ENCODE measurements at places on chromosomes 1 and 21.
A peak's percentile ranks its signal among the peaks of the same experiment; 100 is the strongest.

DNA sequence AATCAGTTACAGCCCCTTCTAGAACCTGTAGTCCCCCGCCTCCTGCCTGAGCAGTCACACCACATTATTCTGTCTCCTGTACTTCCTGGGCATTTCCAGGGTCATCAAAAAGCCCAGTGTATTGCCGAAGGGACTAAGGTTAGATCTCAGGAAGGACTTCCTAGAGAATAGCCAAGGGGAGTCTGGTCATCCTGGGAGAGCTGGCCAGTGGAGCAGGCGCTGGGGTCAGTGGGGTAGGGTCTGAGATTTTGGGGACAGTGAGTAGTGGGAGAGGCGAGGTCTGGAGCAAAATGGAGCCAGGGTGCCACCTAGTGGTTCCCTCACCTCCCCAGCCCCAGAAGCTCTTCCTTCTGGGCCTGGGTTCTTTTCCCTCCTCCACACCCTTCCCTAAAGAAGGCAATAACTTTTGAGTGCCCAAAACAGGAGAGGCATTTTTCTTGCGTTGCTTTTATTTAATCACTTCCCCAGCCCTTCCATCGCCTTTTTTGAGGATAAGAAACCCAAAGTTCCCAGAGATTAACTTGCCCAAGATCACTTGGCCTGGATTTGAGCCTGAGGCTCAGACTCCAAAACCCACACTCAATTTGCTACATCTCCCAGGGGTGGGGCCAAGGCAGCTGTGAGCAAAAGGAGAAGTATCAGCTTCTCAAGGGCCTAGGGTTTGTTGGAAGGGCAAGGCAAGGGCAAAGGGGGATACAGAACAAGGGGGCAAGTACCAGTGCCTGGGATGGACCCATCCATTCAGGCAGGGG, 7.3 kb upstream of the PMVK start:
- DNase-seq: no peak

DNA sequence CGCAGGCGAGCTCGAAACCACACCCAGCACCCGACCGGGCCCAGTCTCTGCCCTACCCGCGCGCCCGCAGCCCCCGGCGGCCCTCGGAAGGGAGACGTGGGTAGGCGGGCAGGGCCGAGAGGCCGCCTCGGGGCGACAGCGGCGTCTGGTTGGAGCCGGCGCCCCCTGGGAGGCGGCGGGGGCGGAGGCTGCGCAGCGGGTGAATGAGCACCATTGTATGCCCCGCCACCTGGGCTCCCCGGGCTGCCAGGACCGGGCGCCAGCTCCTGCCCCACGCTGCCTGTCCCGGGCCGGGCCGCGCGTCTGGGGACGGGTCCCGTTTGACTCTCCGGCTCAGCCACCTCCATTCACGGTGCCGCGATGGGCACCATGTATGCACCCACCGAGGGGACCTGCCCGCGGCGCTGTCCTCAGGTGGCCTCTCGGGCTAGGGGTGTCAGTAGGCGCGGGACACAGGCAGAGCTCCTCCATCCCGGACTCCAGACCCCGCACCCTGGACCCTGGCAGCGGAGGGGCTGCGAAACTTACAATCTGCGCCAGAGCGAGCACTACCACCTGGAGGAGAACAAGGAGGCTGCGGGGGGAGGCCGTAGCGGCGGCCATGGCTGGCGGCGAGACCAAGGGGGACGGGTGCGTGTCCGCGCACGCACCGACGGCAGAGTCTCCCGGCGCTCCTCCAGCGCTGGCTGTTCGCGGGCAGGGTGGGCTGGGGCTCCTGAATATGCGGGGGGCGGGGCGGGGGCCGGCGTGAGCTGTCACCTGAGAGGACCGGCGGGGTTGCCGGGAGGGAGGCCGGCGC, at the start of gene COL9A2:
COL9A2 (minus strand) TSS at position 692 of the 799 bp plus-strand sequence; CDS start at position 603, 89 bp downstream.
- peak; percentile 15 for DNase-seq

DNA sequence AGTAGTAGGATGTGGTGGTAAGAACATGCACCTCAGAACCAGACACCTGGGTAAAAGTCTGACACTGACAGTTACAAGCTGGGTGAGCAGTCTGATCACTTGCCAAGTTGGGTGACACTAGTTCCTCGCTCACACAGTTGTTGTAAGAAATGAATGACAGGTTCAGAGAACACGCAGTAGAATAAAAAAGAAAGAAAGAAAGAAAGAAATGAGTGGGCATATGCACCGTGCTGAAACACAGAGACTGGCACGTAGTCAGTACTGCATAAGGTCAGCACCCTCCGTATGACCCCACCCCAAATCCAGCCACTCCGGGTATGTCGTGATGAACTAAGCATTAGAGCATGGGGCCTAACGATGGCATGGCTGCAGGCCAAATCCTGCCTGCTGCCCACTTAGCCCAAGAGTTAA, 90.6 kb downstream of the GLUL start:
- DNase-seq: no peak

DNA sequence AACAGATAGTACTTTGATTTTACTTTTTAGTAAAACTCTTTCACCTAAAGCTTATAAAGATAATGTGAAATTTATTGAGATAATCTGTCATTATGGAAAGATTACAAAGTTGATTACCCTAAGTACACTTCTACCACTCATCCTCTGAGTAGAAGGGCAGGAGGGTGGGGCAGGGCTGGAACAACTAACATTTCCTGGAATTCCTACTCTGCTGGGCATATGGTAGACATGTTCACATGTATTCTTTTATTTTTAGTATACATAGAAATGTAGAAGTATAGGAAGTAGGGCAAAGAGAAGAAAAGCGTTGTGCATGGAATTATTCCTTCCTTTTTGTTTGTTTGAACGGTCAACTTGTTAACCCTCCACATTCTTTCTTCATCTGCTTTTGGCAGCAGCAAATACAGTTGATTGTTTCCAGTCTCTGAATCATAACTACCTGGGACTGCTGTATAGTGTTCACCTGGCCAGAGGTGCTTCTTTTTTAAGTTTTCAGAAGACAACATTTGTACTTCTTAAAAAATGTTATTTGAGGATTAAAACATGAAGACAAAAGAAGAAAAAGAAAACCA, 85.1 kb downstream of the POU2F1 start:
- no peak for DNase-seq

DNA sequence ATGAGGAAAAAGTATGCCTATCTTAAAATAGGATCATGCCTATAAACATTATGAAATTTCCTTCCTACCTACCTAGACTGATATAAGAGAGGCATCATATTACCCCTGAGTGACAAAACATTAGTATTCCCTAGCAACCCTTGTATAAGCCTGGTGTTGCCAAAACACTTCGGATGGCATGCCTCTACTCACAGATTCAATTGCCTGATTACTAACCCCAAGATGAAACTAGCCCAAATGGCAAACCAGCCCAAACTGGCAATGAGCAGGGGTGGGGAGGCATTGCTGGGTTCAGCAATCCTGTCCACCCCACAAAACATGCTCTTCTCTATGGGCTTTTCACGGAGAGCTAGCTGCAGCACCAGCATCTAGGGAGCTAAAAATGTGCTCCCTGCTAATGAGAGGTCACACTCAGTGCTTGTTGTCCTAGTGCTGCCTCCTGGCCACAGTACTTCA, 13.9 kb downstream of the PALMD start:
- DNase-seq: no peak

DNA sequence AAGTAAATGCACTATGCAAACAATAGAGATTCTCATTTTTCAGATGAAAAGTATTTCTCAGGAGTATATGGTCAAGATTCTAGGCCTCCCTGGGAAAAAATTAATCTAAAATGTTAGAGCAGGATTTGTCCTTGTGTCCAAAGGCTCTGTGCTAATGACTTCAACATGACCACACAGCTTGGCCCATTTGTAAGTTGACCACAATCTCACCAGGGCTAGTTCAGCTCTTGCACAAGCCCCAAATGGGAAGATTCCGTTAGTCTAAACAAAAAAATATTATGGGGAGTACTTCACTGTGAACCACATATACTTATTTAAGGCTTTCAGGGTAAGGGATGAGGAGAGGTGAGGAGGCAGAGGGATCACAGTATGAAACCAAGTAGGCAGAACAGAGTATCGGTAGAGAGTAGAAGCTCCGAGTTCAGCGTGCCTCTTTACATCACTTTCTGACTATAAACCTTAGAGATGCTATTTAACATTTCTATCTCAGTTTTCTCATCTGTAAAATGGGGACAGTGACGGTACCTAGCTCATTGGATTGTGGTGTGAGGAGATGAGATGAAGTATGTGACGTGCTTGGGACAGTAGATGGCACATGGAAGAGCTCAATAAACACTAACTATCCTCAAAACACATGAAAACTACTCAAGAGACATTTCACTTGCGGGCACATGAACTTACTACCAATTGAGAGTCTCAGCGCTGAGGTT, 37.8 kb upstream of the CTTNBP2NL start:
- no peak for DNase-seq

- DNase-seq: no peak
These were observed 904 bp upstream of the RPL22 start for GRCh38 chr1:6200188-6200809.

DNA sequence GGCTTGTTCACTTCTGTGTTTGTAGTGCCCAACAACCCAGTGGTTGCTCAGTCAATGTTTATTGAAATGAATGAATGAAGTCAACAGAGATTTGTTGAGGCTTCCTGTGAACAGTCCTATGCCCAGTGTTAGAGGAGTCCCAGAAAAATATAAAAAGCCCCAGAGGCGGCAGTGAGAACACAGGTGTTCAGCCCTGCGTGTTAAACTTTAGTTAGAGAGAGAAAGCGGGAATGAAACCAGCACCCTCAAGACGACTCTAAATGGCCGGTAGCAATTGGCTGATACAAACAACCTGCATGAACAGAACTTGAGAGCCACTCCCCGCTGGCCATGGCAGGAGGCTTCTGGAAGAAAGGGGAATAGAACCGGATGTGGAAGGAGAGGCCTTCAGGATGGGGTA, 22.6 kb downstream of the TMEM51 start:
- no peak for DNase-seq

GRCh38 chr1:24570265-24571125, 14.6 kb downstream of the NCMAP start:
- no peak for DNase-seq

- no peak for DNase-seq
These were observed at the start of gene LHX4 for GRCh38 chr1:180229483-180230415. Gene LHX4, plus strand, starts transcription at chr1:180230264. Its CDS starts 266 bp downstream, at chr1:180230530.

- DNase-seq: no peak
These were observed 26.7 kb downstream of the RTCA start for GRCh38 chr1:100292711-100293110.

GRCh38 chr1:101849356-101849755, 147.4 kb downstream of the OLFM3 start:
- no peak for DNase-seq

DNA sequence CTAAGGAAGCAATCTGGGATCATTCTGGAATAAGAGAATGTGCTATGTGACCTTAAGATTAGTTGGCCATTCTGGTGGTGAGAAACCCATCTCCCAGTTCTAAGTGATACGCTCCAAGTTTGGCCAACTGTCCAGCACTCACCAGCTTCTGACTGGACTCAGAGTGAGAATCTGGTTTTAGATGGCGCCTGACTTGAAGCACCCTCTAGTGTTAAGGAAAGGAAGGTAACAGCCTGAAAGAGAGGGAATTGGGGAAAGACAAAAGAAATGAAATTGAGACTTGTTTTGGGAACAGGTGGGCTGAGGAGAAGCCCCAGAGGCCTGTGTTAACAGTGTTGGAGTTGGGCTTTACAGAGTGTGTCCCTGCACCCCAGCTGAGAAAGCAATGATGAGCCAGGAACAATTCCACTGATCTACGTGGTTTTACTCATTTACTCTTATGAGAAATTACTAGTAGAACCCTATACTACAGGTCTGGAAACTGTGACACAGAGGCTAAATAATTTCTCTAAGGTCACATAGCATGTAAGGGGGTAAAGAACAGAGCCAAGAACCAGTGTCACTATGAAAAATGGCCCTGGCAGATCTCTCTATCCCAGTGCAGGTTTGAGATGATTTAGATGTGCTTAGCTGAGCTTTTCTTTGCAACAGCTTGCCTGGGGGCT, 9.3 kb upstream of the FCAMR start:
- no peak for DNase-seq

DNA sequence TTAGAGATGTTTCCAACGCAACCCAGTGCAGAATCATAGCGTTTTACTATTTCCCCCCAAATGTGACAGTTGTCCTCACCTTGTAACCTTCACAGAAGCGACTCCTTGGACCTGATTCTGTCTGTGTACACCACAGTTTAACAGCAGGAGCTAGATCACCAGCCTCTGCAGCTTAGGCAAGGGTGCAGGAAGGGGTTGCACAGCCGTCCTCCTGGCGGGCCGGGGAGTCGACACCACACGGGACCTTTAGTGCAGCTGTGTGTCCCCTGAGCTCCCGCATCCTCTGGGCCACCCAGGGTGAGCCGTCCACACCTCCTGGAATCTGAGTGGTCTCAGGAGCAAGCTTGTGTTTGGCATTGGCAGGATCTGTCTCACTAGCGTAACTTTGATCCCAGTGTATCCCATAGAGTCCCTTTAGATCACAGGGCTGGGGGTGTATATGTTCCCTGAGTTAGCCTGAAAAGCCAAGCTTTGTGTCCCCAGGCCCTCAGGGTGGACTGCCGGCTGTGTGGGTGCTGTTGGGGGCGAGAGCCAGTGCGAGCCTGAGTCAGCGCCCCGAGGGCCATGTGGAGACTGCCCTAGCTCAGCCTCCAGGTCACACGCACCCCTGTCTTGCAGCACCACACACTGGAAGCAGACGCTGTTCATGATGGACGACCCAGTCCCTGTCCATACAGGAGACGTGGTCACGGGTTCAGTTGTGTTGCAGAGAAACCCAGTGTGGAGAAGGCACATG, 27.5 kb downstream of the PRMT2 start:
- no peak for DNase-seq

DNA sequence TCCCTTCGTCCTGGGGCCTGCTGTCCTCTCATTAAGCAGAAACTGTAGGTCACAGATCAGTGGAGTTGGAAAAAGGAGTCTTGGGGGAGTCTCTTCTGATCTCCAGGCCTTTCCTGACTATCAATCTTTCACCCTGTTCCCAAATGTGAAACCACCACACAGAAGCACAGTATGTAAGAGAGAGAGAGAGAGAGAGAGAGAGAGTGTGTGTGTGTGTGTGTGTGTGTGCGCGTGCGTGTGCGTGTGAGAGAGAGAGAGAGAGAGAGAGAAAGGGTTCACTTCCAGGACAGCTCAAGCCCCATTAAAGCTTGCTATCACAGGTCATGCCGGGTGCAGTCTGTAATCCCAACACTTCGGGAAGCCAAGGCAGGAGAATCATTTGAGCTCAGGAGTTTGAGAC, 1.5 kb upstream of the TTC24 start:
- DNase-seq: no peak

- DNase-seq: no peak
These were observed 48.7 kb upstream of the EDN2 start for GRCh38 chr1:41533016-41533730.
